ENCODE measurements at places on chromosomes 5 and 9. TPM values are rescaled to one million over a fixed set of nuclear protein-coding genes. Genes with fewer than 3 reads are reported as not detected.

DNA sequence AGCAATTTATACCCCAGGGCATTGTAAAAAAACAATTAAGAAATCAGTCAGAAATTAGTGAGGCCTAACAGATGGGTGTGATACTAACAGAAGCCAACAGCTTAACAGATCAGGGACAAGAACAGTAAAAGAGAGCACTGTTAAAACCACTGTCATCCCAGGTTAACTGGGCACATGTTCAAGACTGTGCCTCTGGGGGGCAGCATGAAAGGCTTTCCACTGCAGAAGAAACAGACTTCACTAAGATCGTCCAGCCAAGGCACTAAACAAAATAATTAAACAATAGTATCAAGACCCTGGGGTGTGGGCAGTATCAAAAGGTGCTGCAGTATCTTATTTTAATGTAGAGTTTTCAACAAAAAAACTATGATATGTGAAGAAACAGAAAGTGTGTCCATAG is 43.5 kb downstream of the FBN2 start:
- no peak for DNase-seq

DNA sequence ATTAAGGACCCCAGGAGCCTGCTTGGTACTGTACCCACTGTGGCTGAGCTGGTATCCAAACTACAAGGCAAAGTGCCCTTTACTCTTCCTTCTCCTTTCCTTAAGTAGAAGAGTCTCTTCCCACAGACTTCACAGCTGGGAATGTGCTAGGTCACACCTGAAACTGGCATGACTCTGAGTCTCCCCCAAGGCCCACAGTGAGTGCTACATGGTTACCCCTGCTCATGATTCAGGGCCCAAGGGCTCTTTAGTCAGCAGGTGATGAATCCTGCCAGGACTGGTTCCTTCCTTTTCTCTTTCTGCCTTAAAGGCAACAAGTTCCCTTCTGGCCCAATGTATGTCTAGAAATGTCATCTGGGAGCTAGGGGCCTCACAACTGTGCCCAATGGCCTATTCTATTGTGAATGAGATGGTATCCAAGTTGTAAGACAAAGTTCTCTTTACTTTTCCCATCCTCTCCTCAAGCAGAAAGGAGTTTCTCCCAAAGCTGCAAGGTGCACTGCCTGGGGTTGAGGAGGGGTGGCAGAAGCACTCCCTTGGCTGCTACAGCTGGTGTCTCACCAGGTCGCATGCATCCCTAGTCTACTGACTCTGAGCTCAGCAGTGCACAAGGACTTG is 134.4 kb downstream of the TMEM38B start:
- no peak for DNase-seq

DNA sequence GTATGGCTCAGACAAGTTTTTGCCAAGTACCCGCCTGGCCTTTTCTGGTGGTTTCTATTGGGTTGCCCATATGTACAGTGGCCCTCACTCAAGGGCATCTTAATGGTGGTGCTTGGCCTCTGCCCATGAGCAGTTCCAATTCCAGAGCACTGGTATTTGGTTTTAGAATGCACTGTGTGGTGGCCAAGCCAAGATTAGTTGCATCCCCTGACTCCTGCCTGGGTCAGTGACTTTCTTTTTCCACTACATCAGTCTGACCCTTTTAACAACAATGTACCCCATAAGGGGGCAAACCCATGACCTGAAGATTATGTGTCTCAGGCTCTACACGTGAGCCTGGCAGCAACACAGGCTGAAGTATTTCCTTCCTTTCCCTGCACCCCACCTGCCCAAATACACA is 34.2 kb downstream of the NPR3 start:
- DNase-seq: no peak

DNA sequence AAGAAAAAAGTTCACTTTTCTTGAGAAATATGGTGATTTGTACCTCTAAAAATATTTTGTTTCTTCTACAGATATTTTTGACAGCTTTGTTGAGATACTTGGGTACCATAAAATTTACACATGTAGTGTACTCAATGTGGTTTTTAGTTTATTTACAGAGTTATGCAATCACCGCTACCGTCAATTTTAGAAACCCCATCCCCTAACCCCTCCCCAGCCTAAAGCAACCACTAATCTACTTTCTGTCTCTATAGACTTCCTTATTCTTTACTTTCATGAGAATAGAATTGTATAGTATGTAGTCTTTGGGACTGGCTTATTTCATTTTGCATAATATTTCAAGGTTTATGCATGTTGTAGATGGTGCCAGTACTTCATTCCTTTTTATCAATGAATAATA is 45.0 kb upstream of the TDRD7 start:
- DNase-seq: no peak

- no peak for DNase-seq
Observed at GRCh38 chr5:81895307-81895706, 76.5 kb upstream of the ATG10 start.

DNA sequence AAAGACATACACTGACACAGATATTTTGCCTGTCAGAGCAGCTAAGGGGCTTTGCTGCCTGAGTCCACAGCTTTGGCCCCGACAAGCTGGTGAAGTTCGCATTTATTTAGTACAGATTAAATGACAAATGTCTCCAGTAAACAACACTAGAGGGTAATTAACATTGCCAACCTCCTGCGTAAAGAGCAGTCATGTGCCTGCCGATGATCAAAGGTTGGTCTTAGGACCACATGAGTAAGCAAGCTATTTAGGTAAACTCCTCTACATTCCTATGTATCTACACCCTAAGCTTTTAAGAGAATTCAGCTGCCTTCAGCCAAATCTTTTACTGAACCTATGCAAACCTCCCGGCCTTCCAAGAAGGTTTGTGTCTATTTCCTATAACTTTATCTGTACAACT is 73.0 kb upstream of the PJA2 start:
- no peak for DNase-seq

GRCh38 chr5:173281910-173282309 is 46.3 kb downstream of the STC2 start:
- DNase-seq: no peak

DNA sequence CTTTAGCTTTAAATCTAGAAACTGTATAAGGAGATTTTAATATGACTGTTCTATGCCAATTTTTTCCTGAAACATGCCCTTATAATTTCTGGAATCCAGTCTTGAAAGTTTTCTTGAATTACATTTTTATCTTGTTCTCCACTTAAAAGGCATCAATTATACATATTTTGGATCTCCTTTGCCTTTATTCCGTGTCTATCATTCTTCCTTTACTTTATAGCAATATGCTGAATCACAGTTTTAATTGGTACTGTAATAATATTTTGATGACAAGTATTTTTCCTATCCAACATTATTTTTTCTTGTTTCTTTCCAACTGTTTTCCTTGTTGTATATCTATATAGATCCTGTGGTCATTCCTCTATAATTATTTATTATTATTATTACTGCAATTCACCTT is 361.2 kb downstream of the PIK3R1 start:
- DNase-seq: no peak

DNA sequence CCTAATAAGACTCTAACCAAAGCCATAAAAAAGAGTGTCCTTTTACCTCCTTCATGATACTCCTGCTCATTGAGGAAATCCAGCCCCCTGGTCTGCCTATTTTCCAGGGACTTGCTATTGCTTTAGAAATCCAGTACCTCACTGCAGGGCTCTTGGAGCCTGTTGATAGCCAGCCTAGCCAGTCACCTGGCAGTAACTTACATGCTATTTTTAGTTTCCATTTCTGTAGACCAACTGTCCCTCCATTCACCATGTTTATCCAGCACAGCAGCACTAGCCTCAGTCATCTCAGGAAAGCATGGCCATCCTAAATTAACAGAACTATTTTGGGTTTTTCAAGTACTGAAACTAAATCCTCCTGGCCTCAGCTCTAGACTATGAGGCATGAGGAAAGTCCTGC is 91.5 kb upstream of the PHF24 start:
- no peak for DNase-seq

GRCh38 chr5:135195270-135195608 is 161.2 kb upstream of the PITX1 start:
- DNase-seq: no peak

DNA sequence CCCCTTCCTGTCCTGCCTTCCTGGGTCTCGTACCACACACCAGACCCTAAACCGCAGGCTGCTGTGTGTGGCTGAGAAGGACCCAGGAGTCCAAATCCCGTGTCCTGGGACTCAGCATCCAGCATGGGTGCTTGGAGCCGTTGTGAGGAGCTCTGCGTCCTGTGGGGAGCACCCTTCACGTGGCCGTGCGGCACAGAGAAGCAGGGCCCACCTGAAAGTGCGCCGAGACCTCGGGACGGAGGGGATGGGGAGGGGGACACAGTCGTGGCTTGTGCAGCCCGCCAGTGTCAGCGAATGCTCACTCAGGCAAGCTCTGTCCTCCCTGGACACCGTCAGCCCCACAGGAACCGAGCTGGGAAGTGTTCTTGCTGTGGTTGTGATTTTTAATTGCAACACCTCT is 244.6 kb downstream of the CACNA1B start:
- DNase-seq: no peak

DNA sequence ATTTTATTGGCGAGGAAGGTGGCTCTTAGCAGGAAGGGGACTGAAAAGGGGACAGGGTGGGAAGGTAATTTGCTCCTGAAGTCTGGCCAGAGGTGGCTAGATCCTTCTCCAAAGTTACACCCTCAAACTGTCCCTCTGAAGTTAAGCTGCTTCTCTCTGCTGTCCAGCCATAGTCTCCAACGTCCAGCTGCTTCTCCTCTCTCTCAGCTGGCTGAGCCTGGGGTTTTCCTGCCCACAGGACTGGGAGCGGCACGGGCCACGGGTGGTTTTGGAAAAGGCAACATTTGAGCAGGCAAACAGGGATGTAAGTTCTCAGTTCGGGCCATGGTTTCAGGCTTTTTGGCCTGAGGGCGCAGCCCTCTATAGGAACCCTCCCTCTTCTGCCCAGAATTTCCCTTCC is 128.3 kb downstream of the YIPF5 start:
- DNase-seq: no peak

DNA sequence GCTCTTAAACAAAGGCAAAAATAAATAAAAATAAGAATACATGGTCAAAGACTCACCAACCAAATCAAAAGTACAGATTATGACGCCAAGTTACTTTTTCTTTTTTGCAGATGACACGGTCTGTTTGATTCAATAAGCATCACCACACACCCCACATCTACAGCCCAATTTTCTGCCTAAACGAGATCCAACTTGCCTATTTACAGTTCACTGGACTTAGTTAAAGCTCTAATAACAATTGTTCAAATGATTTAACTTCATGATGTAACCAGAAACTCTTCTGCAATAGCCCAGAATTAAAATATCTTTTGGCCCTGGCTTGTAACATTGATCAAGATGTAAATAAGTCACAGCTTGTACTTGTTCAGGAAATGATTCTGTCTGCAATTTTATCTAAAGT is 590.3 kb upstream of the C9orf72 start:
- DNase-seq: no peak

DNA sequence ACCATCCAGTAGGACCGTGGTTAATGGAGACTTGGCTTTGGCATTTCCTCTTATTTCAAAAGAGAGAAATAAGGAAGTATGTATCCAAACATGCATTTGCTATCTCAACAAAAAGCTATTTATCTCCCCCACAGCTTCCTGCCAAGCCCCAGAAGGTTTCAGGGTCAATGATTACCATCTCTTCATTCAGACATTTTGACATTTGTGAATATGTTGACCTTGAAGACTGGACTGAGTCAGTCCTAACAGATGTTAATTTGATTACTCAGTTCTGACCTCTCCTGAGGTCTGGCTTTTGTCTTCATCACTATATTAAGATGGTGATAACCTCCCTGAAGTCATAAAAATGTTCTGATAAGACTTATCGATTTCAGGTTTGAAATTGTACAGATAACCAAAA is 479.4 kb downstream of the AGTPBP1 start:
- no peak for DNase-seq

- DNase-seq: no peak
Observed at GRCh38 chr9:110140276-110140675, 67.7 kb downstream of the C9orf152 start.

DNA sequence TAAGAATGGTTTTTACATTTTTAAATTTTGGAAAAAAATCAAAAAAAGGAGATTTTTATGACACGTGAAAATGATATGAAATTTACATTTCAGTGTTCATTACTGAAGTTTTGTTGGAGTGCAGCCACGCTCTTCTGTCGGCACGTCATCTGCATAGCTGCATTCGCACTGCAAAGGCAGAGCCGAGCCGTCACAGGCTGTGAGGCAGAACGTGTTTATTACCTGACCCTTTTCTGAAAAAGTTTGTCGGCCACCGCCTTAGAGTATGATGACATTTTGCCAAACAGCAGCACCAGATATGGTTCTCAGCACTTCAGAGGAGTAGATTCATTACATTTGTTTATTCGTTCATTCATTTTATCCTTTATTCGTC is 24.1 kb downstream of the HRH2 start:
- DNase-seq: no peak

DNA sequence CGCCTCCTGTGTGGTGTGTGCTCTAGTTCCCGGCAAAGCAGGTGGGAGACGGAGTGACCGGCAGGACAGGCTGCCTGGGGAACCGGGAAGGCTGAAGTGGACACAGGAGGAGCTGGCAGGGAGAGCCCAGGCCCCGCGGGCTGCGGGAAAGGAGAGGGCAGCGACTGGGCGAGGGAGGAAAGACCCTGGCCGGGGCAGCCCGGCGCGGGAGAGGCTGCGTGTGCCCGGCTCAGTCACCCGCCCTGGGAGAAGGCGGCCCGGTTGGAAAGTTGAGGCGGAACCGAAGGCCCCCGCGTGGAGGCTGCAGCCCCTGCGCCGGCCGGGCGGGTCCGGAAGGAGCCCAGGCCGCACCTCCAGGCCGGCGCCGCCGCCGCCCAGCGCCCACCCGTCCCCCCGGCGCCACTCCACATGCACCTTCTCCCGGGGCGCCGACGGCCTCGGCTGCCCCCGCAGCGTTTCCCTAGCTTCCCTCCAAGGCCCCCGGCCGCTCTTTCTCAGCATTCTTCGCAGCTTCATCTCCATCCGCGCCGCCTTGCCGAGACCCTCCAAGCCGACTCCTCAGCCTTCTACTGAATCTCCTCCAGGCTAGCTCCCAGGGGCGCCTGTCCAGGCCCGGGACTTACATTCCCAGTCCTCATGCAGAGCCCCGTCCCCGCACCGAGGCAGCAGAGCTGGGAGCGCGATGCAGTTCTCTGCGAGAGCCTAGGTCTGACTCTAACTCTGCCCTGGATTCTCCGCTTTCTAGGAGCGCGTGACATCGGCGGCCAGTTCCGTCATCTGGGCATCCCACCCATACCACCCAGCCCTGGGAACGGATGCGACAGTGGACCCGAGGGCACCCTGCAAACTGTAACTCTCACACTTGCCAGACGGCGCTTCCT is 152.0 kb downstream of the ERCC6L2 start:
- peak; percentile 69 for DNase-seq

- DNase-seq: no peak
Observed at GRCh38 chr5:139273322-139273571, 20.3 kb upstream of the MATR3 start.

Gene NKD2
- total RNA-seq: 0.53 TPM

Gene ADGRD2
- not detected for total RNA-seq

Gene C1QTNF2
- total RNA-seq: not detected

Gene G3BP1
- 237 TPM for total RNA-seq

Gene TMEM171
- 1.4 TPM for total RNA-seq

Gene LRRC19
- not detected for total RNA-seq

Gene PCDHA12
- not detected for total RNA-seq

Gene WHRN
- total RNA-seq: 2.4 TPM

Gene FOXD4L6
- not detected for total RNA-seq

Gene SLC36A3
- not detected for total RNA-seq

Gene ADCY2
- not detected for total RNA-seq

Gene LRRC70
- 0.95 TPM for total RNA-seq

Gene FSD1L
- 3.9 TPM for total RNA-seq
